NCI-H1930 (cell line): ENCODE measurements at places on chromosomes 4 and X.

GRCh38 chr4:147866532-147867271, 134.8 kb downstream of the ARHGAP10 start:
- DNase-seq: peak; percentile 71

DNA sequence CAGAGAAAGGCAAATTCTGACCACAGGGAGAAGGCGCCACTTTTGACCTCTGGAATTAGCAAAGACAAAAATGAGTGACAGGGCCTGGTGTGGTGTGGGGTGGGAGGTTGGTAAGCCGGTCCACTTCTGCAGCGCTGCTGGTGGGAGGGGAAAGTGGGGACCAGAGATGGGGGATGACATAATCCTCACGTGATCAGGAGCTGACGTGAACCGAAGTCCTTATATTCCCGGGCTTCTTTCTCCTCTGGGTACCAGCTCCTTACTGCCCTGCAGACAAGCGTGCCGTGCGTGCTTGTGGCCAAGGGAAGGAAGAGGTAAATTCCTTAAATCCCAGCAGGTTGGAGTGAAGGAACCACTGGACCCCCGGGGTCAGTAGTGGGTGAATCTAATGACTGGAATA, at the start of gene TCEAL7:
TCEAL7 (plus strand) TSS at position 249 of the 400 bp plus-strand sequence. CDS start 1,165 bp downstream, outside the sequence.
- no peak for DNase-seq

DNA sequence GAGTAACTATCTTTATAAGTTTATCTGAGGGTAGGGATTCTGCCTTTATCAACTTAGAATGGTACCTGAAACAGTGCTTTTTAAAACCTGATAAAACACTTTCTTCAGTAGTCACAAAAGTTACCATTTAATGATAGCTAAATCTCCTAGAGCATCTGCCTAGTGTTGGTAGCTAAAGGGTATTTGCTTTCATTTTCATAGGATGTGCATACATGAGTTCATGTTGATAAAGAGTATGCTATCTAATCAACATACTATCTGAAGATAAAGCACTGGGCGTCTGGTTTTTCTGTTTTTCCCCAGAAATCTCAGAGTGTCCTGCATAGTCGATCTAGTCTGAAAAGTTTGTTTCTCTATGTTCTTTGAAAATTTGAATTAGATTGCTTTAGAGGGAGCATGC, 75.1 kb downstream of the ADGRL3 start:
- DNase-seq: no peak

DNA sequence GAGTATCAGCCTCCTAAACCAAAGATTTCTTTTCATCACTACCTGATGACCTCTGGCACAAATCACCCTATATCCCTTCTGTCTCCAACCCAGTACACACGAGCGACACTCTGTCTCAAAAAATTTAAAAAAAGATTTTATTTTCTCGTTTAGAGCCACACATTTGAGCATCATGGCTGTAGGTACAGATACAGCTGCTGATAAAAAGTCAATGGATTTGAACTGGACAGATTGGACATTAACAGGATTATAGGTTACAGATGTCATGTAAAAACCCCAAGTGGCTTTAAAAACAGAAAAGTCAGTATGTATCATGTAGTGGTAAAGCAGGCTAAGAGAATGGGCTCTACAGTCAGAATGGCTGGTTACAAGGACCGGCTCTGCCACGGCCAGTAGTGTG, 171.1 kb downstream of the SCFD2 start:
- no peak for DNase-seq

GRCh38 chr4:186724058-186724863, 605 bp upstream of the FAT1 start:
- no peak for DNase-seq

DNA sequence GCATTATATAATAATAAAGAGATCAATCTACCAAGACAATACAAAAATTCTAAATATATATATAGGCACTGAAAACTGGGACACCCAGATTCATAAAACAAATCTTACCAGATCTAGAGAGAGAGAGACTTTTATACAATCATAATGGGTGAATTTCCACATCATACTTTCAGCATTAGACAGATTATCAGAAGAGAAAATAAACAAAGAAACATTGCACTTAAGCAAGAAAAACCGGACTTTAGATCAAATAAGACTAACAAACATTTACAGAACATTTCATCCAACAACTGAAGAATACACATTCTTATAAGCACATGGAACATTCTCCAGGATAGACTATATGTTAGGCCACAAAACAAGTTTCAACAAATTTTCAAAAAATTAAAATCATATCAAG, 245.1 kb downstream of the INPP4B start:
- no peak for DNase-seq

GRCh38 chrX:319579-320125, 1.1 kb upstream of the GTPBP6 start:
- DNase-seq: no peak

DNA sequence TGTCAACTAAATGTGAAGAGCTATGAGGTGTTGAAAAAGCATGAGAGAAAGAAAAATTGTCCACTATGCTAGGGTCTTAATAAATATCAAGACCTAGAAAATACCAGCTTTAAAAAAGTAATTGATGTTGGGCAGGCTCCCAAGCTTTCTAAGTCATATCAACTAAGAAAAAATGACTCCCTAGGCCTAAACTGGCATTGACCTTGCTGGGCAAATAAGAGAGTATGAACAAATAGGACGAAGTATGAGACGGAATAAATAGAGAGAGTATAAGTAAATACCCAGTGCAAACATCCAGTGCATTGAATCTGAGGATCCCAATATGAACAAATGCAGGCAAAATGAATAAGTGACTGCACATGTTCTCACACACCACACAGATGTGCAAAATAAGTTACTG, 3.2 kb downstream of the KDR start:
- no peak for DNase-seq

- DNase-seq: no peak
Observed at GRCh38 chr4:125421547-125421946, 106.8 kb downstream of the FAT4 start.

- DNase-seq: no peak
Observed at GRCh38 chr4:161279095-161279494, 884.7 kb downstream of the FSTL5 start.

DNA sequence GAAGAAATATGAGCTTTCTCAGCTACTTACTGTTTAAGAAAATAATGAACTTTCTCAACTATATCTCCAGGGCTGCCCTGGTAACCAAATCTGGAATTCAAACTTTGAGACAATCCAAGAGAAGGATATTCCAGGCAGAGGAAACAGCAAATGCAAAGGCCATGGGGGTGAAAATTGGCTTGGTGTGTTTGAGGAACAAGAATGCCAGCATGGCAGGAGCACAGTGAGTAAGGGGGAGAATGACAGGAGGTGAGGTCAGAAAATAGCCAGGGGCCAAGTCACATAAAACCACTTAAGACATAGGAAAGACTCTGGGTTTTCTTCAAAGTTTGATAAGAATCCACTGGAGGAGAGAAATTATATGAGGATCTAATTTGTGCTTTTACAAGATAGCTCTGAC, 27.2 kb upstream of the BTC start:
- no peak for DNase-seq

DNA sequence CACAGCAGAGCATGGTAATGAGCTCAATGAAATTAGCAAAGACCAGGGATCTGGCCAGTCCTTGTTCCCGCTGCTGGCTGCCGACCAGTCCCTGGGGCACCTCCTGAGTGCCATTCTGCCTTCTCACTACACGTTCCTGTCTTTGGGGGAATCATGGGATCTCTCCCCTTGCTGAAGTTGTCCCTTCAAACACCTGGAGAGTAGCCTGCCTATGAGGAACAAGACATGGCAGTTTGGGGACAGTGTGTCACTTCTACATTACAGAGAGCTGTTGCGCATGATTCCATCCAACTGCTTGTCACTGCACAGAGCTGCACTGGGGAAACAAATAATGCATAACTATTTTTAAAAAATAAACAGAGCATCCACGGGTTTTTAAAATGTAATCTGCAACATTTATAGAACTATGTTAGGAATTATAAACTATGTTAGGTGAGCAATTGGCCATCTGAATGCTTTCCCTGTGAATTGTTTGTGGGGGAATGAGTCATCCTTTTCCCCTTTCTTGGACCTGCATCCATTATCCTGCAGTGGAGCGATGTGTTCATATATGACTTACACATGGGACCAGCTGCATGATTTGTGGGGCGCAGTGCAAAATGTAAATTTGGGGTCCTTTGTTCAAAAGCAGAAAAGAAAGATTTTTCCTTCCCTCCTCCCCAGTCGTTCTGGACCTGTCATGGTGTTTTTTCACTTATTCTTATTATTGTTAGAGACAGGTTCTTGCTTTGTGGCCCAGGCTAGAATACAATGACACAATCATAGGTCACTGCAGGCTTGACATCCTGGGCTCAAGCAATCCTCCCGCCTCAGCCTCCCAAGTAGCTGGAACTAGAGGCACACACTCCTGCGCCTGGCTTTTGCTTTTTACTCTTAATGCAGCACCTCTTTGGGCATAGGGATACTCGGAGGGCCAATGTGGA, 115.0 kb upstream of the TBL1X start:
- no peak for DNase-seq

DNA sequence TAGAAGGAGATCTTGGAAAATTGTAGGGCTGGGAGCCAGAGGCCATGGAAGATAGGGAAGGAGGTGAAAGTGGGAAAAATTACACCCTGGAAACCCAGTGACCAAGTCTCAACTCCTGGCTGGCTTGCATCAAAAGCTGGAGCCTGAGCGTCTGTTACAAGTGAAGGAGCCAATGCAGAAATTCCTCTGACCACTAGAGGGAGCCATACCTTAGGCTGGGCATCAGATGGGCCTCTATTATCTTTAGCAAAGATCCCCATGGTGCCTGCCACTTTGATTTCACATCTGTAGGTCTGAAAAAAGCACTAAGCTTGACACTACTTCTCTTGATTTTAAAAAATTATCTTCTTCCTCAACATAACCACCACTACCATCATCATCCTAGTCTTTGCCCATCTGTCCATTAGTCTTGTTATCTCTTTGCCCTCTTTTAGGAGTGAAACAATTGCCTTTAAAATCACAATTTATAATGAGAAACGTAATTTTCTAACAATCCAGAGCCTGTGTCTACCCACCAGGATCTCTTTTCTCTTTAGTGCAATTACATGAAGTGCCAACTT, 62.9 kb downstream of the ANAPC4 start:
- DNase-seq: peak; percentile 45

- no peak for DNase-seq
Observed at GRCh38 chr4:122758033-122758432, 25.5 kb downstream of the BBS12 start.

DNA sequence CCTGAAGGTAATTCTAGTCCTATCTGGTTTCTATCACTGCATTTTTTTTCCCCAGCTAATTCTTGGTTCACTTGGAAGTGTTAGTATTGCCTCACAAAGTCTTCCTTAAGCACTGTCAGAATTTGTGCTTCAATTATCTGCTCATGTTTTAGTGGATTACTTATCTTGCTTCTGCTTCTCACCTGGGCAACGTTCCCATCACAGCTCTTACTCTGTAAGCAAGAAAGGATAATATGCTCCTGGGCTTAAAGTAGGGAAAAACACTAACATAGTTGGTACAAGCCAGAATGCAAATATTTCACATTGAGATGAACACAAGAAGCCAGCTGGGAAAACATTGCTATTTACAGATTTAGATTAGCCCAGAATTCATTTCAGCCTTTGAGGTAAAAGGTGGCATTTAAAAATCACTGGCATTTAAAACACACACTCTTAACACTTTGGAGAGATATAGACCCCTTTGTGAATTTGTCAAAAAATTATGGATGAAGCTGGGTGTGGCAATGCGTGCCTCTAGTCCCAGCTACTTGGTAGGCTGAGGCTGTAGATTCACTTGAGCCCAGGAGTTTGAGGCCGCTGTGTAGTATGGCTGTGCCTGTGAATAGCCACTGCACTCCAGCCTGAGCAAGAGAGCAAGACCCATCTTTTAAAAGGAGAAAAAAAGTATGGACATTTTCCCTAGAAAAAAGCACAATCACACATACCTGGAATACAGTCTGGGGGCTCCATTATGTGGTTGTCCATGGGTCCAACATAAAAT, 6.6 kb upstream of the PTPN13 start:
- no peak for DNase-seq

GRCh38 chr4:2305766-2306501, 44.0 kb upstream of the MXD4 start:
- no peak for DNase-seq

GRCh38 chr4:119739796-119740195, 111.2 kb upstream of the PDE5A start:
- DNase-seq: no peak

DNA sequence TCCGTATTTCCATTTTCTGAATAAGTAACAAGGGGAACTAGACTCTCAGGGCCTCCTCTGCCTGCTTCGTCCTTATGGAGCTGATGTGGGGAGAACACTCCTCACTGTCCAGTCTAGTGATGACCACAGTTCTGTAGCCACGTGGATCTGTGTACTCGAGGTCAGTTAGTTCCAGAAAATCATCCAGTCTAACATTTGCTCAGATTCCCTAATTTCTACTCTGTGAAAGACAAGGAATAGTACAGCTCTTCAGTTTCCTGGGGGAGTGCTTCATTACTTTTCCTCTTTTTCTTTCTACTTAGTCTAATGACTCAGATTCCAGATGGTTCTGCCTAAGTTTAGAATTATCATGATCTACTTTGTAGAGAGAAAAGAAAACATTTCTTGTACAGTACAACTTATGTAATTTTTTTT, 82.6 kb downstream of the SORBS2 start:
- DNase-seq: no peak
